ENCODE measurements at places on chromosomes 12 and 14. TPM values are rescaled to one million over a fixed set of nuclear protein-coding genes. Genes with fewer than 3 reads are reported as not detected.

CD163 gene
- total RNA-seq: not detected

EXOC3L4 gene
- not detected for total RNA-seq

ANKRD33 gene
- not detected for total RNA-seq

GPRC5A gene
- 11.6 TPM for total RNA-seq

SLC38A4 gene
- 0.35 TPM for total RNA-seq

TPH2 gene
- not detected for total RNA-seq
